ENCODE measurements at places on chromosomes 12 and 14. TPM values are rescaled to one million over a fixed set of nuclear protein-coding genes. Genes with fewer than 3 reads are reported as not detected.

Gene FOXN4
- 0.94 TPM for total RNA-seq

Gene TEX22
- 0.94 TPM for total RNA-seq

Gene ANKS1B
- total RNA-seq = 534 TPM

Gene ATXN7L3B
- total RNA-seq = 67.6 TPM

Gene REC8
- total RNA-seq = 33.8 TPM

Gene MYL2
- not detected for total RNA-seq

Gene APOLD1
- 19.4 TPM for total RNA-seq
